ENCODE measurements at places on chromosomes 5 and 9.

GRCh38 chr9:114459464-114459863, 45.8 kb downstream of the WHRN start:
- DNase-seq: no peak

GRCh38 chr9:126550891-126551351, 62.8 kb upstream of the LMX1B start:
- no peak for DNase-seq

- DNase-seq: no peak
Observed at GRCh38 chr9:112863214-112863613, 27.5 kb downstream of the SLC46A2 start.

DNA sequence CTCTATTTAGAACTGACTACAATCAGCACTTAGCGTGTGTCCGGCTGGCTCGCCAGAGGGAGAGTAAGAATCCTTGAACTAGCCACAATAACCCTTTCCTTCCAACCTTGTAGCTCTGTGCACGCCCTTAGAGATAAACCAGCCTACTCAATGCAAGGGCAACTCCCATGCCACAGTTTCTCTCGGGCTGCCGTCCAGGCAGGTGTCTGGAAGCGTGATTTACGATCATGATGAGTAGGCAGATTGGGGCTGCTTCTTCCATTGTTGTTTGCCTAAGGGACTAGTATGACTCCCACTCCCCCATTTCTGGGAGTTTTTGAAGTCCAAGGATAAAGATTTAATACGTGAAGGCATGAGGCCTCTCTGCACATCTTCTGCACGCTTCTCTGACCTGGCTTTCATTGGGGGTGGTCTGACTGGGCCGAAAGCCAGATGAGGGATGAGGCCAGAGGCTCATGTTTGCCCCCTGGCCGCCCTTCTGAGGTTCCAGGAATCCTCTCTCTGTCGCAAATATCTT, 134.0 kb upstream of the MYO10 start:
- DNase-seq: no peak

DNA sequence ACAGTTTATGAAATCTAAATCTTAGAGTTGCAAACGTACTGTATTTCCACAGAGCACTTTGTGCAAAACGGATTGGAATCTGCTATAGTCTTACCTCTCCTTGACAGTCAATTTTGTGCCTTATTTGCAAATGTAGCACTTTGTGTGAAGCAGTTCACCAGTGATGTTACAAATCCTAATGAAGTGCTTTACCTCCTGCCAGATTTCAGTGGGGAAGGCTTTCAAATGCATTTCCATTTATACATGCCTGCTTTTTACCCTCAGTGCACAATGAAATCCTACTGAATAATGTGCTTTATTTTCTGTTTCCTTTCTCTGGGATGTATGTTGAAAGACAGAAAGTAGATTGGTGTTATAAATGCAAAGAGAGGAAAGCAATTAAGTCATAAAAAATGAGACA, 2141.6 kb upstream of the C9orf72 start:
- no peak for DNase-seq

DNA sequence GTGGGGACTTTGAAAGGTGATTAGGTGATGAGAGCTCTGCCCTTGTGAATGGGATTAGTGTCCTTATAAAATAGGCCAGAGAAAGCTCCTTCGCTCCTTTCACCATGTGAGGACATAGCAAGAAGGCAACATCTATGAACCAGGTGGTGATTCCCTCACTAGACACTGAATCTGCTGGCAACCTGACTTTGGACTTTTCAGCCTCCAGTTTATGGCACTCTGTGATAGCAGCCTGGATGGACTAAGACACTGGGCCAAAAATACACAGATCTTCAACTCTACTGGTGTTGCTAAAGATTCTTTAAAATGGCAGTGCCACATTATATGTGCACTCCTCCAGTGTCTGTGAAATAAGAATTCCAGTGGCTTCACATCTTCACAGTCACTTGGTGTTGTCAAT, 41.2 kb upstream of the COL15A1 start:
- DNase-seq: no peak

DNA sequence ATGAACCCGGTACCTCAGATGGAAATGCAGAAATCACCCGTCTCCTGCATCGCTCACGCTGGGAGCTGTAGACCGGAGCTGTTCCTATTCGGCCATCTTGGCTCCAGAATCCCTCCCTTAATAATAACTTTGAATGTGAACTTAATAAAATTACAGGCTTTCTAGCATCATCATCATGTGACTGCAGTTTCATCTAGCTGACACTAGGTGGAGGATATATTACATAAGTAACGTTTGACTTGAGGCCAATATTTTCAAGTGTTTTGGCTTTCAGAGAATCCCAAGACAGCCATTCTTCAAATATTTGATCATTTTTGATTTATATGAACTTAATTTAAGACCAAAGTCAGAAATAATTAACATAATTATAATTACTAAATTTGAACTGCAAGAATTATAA, 474.9 kb upstream of the CDH10 start:
- DNase-seq: no peak

DNA sequence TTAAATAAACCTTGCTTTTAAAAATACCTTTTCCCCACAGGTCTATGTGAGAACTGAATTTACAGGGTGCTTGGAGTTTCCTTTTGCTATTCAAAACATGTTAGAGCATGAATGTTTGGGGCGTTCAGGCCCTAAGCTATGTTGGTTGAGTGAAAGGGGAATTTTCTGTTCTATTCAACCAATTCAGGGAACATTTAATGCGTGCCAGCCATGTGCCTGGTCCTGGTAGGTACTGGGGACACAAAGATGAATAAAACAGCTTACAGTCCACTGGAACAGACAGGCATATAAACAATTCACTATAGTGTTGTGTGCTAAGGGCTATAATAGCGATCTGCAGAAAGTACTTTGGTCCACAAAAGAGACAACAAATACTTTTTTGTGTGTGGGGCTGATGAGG, 108.5 kb downstream of the ZSWIM6 start:
- no peak for DNase-seq

GRCh38 chr9:127644943-127645342, 32.9 kb downstream of the STXBP1 start:
- no peak for DNase-seq

DNA sequence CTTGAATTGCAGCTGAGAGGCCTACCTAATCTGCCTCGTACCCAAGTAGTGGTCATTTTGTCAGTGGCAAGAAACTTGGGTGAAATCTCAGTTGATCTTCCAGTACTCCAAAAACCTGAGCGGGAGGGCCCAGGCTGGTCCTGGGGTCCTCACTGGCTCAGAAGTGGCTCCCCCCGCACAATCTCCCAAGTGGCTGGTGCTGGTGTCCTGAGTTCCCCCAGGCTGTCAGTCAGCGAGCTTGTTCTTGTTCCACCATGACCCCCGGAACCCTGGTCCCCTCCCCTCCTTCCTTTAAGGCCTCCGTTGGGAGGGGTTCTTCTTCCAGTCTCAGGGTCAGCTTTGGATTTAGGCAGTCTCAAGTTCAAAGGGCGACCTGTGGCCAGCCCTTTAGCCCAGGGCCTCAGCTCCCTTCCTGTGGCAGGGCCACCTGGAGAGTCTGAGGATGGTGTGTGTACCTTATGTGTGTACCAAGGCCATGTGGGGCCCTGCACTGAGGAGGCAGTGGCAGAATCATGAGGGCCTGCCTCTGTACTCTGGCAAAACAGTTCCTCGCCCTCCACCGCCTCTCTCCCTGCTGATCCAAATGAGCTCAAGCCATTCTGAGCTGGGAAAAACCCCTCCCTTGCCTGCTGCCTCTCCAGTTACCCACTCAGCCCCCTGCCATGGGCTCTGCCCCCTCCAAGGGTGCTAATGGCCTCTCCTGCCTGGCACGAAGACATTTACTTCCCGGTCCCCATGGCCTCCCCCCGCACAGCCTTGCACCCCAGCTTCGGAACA, 4.5 kb upstream of the DBN1 start:
- DNase-seq: no peak

GRCh38 chr5:74627646-74628279, 12.8 kb downstream of the ENC1 start:
- no peak for DNase-seq

DNA sequence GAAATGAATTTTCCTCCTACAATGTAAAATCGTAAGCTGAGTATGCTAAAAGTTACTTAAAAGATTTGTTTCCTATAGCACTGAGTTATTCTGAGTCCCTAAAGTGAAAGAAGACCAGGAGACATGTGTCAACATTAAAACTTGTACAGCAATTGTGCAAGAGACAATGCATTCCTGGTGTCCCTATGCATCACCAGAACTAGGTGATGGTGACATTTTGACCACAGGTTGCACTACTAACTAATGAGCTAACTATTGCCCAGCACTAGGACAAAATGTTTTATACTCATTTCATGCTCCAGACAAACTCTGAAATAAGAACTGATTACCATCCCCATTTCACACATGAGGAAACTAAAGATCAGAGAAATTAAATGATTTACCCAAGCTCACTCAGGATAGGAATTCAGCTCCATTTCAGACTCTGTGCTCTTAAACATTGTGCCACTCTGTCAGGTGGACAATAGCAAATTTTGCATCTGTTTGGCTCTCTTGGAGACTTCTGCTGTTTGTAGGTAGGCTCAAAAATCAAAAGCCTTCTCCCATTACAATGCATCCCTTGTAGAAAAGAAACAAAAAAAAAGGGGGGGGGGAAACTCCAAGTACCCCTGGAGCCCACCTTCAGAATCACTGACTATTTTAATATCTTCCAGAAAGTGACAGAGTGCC, 269.2 kb downstream of the ACTL7B start:
- no peak for DNase-seq

DNA sequence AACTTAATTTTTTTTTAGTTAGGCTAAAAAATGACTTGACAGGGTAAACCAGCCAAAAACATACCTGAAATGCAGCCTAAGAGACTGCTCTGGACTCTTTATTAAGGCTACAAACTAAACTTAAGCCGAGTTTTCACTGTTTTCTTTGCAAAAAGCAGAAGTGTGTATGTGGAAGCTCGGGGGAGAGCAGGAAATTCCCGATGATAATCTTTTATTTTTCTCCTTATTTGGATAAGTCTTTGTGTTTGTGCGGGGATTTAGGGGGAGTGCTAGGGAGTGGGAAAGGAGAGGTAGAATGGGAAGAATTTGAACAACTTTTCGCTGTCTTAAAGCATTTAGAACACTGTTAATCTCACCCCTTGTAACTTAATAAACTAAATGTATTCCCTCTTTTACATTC, 30.7 kb upstream of the GPR21 start:
- no peak for DNase-seq

DNA sequence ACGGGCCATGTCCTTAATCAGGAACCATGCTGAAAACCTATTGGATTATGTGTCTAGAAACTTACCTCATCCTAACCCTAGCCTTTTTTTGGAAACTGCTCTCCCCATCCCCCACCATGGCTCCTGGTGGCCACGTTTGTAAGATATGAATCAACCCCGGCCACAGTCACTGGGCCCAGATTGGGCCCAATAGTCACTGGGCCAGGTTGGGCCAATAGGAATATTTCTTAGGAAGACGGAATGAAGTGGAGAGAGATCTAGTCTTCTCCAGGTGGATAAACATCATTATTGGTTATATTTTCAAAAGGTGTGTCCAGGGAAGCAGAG, 468.7 kb downstream of the ARHGEF28 start:
- DNase-seq: no peak

DNA sequence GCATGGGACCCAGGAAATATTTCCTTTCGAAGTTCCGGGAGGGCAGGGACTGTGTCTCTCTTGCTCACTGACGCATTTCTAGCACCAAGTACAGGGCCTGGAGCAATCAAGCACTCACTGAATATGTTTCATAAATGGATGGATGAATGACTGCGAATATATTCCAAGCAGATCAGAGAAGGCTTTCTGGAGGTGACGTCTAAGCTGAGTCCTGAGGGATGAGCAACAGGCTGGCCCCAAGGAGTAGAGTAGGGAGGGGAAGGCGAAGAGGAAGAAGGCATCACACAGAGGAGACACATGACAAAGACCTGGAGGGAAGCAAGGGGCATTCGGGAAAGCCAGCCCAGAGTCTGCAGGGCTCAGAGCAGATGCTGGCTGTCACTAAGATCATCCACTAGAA, 13.9 kb downstream of the ANXA6 start:
- no peak for DNase-seq

GRCh38 chr9:130906735-130907416, 10.3 kb upstream of the QRFP start:
- DNase-seq: no peak

- DNase-seq: no peak
Observed at GRCh38 chr9:136729144-136729543, 13.6 kb downstream of the LCN10 start.

GRCh38 chr5:172048539-172049101, 42.2 kb upstream of the FBXW11 start:
- DNase-seq: no peak

GRCh38 chr9:134968011-134968822, 50.5 kb upstream of the FCN1 start:
- no peak for DNase-seq

DNA sequence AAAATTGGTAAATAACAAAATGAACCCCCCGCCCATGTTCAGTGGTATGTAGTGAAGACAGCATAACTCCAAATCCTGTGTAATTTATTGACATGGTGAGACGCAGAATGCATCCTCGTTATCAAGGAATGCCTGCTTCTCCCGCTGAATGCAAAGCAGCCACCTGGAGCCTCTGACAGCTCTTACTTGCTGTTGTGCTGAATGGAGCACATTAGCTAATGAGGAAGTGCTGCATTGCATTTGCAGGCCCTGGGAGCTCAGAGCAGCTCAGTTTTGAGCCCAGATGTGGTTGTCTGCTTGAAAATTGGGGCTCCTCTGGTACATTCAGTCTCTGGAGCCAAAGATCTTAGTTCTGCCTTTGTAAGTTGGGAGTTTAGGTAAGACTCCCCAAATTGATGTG, 28.9 kb downstream of the PLAC8L1 start:
- DNase-seq: no peak

GRCh38 chr9:12874395-12874794, 99.6 kb downstream of the LURAP1L start:
- DNase-seq: no peak

DNA sequence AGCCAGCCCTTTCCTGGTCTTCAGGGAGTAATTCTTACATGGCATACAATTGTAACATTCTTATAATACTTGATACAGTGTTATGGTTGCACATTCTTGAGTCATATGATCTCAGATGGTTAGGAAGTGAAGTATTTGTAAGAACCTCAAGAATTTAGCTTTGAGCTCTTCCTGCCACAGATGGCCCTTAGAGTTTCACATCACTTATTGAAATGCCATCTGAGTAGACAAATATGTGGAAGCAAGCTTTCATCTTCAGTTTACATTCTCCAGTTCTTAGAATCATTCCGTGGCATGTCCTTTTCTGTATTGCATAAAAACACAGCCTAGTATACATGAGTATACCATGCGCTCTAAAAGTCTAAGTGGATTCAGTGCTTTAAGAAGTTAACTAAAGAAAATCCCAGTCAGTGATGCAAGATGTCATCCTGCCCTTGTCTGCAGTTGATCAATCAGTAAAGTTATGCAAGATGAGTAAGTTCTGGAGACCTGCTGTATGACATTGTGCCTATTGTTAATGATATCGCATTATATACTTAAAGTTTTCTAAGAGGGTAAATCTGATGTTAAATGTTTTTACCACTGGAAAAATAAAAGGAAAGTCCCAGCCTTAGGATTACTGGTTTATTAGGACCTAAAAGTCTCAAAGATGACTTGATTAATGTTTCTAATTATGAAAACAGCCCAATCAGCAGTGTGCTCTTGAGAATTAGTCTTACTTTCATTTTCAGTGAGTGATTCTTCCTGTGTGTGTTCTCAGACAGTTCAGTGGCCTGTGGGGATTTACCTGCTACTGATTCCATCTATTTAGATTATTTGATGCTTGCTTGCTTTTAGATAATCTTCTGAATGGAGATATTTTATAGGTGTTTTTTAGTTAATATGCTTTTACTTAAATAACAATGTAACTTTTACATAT, 29.4 kb downstream of the RHOBTB3 start:
- no peak for DNase-seq

GRCh38 chr5:133450286-133450685, 162.1 kb downstream of the FSTL4 start:
- no peak for DNase-seq

GRCh38 chr9:84742261-84742660, 72.7 kb downstream of the NTRK2 start:
- DNase-seq: no peak
